Left ventricle myocardium superior (tissue), 1 donor: ENCODE measurements at places on chromosomes 2 and 18.
A peak's percentile ranks its signal among the peaks of the same experiment; 100 is the strongest.

GRCh38 chr2:20584399-20585358 is 66.2 kb downstream of the HS1BP3 start:
- no peak for DNase-seq

DNA sequence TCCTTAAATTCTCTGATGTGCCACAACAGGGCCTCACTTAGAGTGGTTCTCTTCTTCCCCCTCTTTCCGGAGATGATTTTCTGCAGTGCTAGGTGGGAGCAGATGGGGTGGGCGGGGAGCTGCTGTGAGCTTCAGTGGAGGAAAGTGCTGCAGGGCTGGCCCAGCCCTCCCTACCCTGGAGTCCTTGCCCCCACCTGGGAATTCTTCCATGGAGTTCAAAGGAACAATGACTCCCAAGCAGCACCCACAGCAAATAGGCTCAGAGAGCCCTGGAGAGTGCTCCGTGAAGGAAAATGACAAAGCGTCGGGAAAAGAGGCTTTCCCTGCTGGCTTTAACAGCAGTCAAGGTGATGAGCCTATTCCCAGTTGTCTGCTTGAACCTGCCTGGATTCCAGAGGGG is 28.8 kb downstream of the LOXHD1 start:
- DNase-seq: no peak

DNA sequence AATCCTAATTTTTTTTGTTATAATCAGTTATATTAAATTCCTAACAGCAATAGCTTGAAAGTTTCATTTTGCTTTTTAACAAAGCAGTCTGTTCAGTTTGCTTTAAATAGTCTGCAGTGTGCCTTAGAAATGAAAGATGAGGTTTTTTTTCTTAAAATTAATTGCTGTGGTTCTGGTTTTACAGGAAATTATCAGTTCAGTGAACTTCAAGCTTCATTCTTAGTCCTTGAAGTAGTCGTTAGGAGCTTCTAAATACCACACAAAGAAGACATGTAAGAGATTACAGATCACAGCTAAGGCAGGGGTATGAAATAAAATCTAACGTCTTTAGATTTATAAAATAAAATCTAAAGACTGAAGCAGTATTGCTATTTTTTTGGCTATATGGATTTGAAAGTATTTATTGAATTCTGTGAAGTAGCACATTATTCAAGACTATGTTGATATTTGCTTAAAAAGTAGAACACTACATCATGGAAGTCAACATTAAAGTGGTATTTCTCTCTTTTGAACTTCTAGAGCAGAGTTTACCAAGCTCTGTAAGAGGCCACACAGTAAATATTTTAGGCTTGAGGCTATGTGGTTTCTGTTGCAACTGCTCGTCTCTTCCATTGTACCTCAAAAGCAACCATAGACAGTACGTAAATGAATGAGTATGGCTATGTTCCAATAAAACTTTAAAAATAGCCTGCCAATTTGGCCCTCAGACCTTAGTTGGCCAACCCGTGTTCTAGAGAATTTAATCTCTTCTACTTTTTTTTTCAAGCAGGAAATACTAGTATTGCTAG is 81.5 kb upstream of the STON1 start:
- no peak for DNase-seq

GRCh38 chr2:45627911-45628310 is 16.8 kb upstream of the SRBD1 start:
- DNase-seq: no peak

- DNase-seq: peak; percentile 92
These were observed 405 bp downstream of the SP3 start for GRCh38 chr2:173964565-173965371.

DNA sequence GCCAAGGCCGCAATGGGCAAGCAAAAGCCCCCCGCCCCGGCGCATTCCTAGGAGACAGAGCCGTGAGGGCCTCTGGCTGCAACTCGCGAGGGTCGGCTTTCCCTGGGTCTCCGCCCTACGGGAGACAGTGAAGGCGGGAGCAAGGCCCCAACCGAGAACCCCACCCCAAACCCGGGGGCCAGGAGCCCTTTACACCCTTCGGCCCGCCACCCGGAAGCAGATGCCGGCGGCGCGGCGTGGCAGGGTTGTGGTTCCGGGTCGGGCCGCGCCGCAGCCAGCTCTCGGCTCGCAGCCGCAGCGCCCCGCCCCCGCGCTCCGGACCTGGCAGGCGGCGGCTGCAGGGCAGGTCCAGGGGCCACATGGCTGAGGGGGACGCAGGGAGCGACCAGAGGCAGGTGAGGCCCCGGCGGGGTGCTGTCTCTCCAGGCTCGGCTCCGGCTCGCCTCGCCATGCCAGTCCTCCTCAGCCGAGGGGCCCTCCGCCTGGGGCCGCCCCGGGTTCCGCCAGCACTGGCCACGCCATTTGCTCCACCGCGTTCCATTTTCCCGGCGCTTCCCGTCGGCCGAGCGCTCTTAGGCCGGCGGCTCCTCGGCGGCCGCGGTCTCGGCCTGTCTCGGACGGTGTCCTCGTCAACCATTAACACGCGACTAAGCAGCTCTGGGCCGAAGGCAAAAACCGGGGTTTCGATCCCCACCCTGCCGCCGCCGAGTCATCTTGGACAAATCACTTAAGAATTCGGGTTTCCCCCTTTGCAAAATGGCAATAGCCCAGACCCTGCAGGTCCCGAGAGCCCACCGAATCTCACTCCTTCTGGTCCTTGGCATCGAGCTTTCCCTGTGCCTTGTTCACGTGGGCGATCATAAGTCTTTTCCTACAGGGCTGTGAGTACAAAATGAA is at the start of gene IMPACT:
TSS of gene IMPACT (plus strand) at position 273 of the 897 bp plus-strand sequence. CDS start at position 360, 87 bp downstream.
- DNase-seq: peak; percentile 92

GRCh38 chr2:18487106-18487913 is 73.1 kb downstream of the RDH14 start:
- no peak for DNase-seq

DNA sequence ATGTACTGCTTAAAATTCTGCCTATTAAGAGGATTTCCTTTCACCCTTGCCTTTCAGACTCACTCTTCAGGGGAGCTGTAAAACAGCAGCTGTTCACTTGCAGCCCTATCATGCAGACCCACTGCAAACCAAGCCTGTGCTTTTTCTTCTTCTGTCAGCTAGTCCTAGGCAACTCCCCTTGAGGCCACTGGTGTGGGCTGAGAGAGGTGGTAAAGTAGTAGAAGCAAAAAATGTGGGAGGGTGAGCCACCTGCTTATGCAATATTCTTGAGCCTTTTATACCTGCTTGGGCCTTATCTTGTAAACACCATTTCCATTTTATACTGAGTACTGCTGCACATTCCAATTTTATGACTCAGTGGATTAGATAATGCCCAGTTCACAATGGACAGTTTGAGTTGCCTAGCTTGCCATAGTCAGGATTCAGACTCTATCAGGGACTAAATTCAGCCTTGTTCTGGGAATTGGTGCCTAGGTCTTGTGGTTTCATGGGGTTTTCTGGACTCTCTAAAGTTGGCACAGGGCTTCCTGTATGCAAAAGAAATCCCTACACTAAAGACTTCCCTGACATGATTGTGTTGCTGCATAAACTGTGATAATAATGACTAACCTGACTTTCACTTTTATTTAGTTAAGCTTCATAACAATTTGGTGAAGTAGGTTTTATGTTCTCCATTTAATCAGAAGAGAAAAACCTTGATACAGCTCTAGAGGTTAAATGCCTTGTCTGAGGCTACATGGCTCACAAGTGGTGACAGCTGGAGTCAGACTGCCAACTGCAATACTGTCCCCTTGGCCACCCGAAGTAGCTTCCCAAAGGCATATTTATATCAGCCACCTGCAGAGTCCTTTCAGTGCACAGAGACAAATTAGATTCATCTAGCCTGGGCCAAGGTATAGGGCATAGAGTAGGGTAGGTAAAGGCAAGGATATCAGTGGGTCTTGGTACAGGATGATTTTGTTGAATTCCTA is 47.4 kb upstream of the KDM3A start:
- peak; percentile 52 for DNase-seq

GRCh38 chr18:46055838-46056230 is 16.2 kb downstream of the PSTPIP2 start:
- no peak for DNase-seq

DNA sequence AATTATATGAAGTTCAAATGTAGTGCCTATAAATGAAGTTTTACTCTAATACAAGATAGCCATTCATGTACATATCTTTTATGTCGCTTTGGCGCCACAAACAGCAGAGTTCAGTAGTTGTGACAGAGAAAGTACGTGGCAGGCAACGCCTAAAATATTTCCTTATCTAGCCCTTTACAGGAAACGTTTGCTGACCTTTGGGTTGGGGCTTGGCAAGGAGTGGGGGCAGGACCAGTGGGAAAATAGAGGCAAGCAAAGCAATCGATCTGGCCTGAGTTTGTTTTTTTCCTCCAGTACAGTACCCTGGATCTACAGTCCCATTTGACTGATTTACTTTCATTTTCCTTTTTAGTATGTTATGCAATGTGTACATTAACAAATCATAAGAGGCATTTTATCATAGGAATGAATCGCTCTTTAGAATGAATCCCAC is 13.1 kb downstream of the CCDC68 start:
- DNase-seq: no peak

DNA sequence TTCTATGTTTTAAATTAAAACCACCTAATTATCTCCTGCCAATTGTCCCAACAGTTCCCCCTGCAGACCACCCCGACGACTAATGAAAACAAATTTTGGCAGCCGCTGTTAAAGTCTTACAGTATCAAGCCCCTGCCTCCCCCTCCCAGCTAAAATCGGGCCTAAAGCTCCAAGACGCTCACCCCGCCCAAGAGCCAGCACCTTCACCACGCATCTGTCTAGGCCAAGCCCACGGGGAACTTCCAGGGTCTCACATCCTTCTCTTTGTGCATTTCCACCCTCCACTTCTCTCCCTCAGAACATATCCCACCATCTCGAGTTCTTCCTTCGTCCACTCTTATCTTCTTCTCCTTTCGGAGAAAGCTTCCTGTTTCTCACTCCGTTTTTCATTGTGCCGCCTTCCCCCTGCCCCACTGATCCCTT is 445 bp downstream of the PRPF40A start:
- DNase-seq: peak; percentile 26

DNA sequence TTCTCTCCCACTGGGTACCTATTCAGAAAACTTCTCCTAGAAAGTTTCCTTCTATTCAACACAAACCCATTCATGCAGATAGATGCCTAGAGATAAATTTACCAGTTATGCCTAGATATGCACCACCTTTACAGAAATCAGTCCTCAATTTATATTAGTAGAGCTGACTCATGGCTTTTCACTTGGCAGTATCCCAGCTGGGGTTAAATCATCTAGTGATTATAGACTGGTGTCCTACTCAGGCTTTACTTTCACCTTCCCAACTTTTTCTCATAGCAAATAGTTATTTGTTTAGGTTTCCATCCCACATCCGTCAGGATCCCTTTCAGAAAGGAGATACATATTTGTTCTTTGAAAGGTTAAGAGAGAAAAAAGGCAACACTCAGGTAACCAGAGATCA is 124.5 kb downstream of the AQP4 start:
- no peak for DNase-seq

DNA sequence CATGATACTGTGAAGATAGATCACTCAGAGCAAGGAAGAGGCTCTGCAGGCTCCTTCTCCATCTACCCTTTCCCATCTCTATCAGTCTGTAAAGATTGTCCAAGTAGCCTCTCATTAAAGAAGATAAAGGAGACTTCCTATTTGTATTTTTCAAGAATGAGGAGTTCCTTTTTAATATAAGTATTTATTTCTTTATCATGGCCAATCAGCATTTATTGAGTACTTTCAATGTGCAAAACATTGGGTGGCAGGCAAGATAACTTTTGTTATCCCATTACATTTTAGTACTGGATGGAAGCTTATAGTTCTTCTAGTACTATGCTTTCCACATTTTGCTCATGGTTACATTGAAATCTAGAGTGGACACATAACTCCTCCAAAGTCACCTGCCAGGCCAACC is 3.6 kb upstream of the PDE11A start:
- DNase-seq: no peak

DNA sequence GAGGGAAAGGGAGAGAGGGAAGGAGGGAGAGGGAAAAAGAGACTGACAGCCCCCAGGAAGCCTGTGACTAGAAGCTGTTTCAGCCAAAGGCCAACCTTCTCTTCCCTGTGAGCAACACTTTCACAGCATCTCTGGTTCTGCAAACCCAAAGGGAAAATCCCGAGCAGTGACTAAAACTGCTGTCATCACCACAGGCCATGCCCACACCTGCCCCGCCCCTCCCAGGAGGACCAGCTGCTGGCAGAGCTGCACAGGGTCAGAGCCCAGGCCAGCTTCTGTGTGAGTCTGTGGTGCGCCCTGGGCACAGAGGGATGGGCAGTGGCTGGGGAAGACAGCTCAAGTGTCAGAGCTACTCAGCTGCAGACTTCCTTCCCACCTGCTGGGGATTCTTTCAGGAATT is 64.9 kb upstream of the OTOS start:
- peak; percentile 27 for DNase-seq

GRCh38 chr2:30139131-30139870 is 7.5 kb upstream of the YPEL5 start:
- DNase-seq: no peak

- DNase-seq: no peak
These were observed 211.8 kb upstream of the SLC14A2 start for GRCh38 chr18:45403341-45404049.

- no peak for DNase-seq
These were observed 18.6 kb downstream of the DDX18 start for GRCh38 chr2:117832905-117833613.

DNA sequence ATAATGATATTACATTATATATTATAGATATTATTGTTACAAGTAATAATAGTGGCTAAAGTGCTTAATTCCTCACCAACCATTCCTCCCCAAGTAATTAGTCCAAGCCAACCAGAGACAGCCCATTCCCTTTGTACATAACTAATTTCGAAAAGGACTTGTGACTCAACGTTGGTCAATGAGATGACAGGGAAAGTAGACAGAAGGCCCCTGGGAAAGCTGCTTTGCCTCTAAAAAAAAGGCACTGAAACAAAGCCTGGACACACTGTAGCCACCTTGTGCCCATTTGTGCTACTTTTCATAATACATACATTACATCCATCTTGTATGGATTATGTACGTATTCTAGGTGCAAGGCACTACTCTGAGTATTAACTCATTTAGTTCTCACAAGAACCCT is 28.8 kb downstream of the COLEC12 start:
- DNase-seq: no peak

- DNase-seq: no peak
These were observed 155.5 kb upstream of the ACVR2A start for GRCh38 chr2:147689220-147689909.
